ENCODE measurements at places on chromosomes 3 and 15.

- no peak for DNase-seq
Measured at GRCh38 chr3:17030956-17031652, 146.3 kb downstream of the PLCL2 start.

DNA sequence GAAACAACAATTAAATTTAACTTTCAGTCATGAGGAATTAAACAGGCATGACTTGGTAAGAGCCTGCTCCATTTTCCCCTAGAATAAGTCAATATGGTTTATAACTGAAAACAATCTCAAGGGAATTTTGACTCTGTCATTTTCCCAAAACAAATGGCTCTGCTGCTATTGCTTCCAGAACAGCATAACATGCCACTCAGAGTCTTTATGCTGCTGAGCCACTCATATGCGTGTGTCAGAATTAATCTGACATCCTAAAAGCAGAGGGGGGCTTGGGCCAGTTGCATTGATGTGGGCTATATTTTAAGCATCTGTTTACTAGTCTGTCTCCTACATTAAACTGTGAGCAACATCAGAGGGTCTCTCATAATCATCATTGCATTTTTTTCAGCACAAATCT is 111.1 kb upstream of the ABI3BP start:
- DNase-seq: no peak

- peak; percentile 12 for DNase-seq
Measured at GRCh38 chr3:24741506-24741905, 246.9 kb upstream of the THRB start.

DNA sequence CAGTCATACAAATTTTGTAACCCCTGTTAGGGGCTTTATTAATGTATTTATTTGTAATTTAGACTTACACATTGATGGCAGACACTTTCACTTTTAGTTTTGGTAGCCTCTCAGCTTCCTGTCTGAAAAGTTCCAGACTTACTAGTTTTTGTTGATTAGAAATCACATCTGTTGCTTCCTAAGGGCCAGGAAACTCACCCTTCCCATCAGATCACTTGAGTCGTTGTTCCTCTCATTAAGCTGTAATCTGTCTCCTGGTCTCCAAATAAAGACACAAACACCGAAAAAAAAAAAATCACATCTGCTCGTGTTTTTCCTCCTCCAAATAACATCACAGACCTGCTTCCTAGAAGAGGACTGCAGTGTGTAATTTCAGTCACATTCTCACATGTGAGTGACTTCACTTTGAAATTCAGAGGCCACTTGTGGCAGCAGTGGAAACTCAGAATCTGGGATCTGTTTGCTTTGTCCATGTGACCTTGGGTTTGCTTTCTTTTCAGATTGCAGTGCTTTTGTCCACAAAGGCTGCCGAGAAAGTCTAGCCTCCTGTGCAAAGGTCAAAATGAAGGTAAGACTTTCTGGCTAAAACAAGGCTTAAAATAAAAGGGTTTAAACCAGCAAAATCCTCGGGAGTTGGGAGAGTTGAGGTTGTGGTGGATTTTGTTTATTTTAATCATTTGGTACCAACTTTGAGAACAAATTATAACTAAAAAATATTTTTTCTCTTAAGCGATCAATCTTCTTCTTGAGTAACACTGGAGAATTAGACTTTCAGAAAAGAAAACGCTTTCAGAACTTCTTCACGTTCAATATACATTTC is 87.0 kb downstream of the KLHL25 start:
- DNase-seq: no peak

- no peak for DNase-seq
Measured at GRCh38 chr3:29511701-29512100, 230.8 kb downstream of the RBMS3 start.

DNA sequence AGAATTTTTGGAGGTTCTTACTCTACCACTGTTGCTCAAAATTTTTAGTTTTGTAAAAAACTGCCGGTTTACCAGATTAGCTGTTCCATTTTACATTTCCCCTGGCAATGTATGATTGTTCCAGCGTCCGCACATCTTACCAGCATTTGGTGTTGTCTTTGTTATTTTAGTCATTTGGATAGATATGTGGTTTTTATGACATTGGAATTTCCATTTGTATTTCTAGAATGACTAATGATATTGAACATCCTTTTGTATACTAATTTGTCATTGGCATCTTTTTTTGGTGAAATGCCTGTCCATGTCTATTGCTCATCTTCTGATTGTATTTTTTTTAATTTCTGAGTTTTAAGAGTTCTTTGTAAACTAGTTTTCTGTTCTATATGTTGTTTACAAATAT is 28.5 kb downstream of the LRRC28 start:
- DNase-seq: peak; percentile 56

DNA sequence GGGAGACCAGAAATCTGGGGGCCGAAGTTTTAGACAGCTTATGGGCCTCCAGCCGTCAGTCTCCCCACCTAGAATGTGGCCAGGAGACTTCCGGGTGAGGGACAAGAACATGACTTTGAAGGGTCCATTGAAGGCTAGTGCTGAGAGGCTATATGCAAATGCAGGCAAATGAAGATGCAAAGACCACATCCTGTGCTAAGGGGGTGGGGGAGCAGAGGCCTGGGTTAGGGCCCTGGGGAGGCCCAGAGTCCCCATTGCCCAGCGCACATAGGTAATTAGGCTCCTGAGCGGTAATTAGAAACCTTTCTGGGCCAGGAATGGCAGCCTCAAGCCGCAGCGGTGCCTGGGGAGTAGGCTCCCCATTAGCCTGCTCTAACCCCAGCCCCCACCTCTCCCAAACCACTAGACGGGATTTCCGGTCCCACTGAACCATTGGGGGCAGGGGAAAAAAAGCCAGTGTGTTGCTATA is 6.8 kb downstream of the CSK start:
- no peak for DNase-seq

DNA sequence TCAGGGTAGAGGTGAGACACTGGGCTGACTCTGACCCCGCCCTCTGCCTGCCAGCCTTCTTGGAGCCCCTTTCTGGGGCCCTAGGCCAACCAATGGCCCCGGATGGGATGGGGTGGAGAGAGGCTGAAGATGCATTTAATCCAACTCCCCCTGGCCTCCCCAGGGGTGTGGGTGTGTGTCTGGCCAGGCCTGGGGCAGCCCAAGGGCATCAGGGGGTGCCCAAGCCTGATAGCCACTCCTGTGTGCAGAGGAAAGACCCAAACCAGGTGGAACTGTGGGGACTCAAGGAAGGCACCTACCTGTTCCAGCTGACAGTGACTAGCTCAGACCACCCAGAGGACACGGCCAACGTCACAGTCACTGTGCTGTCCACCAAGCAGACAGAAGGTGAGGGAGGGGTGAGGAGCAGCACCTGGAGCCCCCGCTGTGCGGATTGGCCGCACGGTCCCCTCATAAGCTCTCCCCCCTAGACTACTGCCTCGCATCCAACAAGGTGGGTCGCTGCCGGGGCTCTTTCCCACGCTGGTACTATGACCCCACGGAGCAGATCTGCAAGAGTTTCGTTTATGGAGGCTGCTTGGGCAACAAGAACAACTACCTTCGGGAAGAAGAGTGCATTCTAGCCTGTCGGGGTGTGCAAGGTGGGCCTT is 9.5 kb downstream of the SPINT1 start:
- no peak for DNase-seq

- DNase-seq: no peak
Measured at GRCh38 chr3:12325586-12326515, 37.0 kb downstream of the PPARG start.

DNA sequence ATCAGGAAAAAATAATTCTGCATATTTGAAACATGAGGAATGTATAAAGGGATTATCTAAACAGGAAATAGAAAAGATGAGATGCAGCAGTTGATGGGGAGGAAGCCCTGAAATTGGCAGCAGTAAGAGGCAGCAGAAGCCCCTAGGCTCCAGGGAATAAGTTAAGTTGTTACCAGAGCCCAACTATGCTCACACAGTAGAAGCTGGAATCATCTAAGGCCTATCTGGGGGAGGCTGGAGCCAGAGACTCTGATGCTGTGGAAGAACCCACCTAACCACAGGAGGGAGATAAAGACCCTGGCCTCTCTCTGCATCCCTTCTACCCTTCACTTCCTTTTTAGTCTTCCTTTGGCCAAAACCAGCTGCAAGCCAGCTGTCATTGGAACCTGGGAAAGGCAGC is 519.7 kb downstream of the DIPK2A start:
- DNase-seq: peak; percentile 47

- peak; percentile 62 for DNase-seq
Measured at GRCh38 chr3:190883973-190884832, 21.7 kb upstream of the GMNC start.

GRCh38 chr3:71568207-71568606 is 15.3 kb downstream of the FOXP1 start:
- DNase-seq: no peak

- DNase-seq: peak; percentile 54
Measured at GRCh38 chr15:79408041-79408440, 24.1 kb upstream of the MINAR1 start.

DNA sequence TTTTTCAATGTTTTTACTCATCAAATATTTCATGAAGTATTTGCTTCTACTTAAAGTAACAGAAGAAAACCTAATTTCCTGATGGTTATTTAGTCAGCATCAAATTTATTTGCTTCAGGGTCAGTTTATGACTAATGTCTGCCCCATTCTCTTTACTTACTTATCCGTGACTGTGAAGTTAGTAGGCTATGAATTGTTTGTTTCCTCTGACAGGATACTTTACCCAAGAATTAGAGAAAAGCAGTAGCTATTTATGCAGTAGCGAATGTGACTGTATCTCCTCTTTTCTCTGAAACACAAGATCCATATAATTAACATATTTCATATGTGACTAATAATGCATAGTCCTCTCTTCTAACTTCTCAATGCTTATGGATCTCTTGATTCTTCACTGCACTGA is 329.9 kb upstream of the ROBO1 start:
- DNase-seq: peak; percentile 27
